ENCODE measurements at places on chromosomes 6 and 20. TPM values are rescaled to one million over a fixed set of nuclear protein-coding genes. Genes with fewer than 3 reads are reported as not detected.

GRCh38 chr20:20130399-20130798, 78.1 kb downstream of the CFAP61 start:
- no peak overlapping the region for H3K27ac ChIP-seq
- no peaks in the 10 kb centered on the region for H3K36me3 ChIP-seq
- H3K4me3 ChIP-seq: no peak overlapping the region
- H3K4me1 ChIP-seq: no peaks in the 10 kb centered on the region
- peaks cover 3% of the 10 kb centered on the region for H3K27me3 ChIP-seq
- no peak for DNase-seq

GRCh38 chr6:30013291-30013922, 47.7 kb upstream of the POLR1H start:
- DNase-seq: no peak
- H3K4me3 ChIP-seq: no peak overlapping the region
- H3K4me1 ChIP-seq: no peaks in the 10 kb centered on the region

TMEM14B gene
- 49.1 TPM for total RNA-seq

FUT9 gene
- total RNA-seq: not detected

GRCh38 chr20:59441306-59441705, 140.9 kb downstream of the EDN3 start:
- H3K4me1 ChIP-seq: no peaks in the 10 kb centered on the region
- no peaks in the 10 kb centered on the region for H3K27me3 ChIP-seq
- H3K4me3 ChIP-seq: no peak overlapping the region
- DNase-seq: no peak
- no peaks in the 10 kb centered on the region for H3K36me3 ChIP-seq
- H3K27ac ChIP-seq: no peak overlapping the region

DNA sequence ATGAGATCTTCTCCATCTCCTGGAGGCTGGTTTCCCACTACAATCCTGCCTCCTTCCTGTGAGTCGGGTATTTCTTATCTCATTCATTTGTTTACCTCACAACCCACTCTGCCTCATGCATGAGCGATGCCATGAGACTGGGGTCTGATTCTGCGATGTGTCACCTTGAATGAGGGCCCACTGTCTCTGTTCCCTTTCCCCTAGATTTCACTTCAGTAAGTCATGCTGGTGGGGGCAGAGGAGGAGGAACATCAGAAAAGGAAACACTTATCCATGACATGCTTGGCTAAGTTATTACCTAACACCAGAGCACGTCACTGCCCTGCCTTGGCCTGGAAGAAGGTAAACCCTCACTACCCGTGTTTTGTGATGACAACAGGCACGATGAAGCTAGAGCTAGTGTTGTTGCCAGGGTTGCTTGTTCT, 337.4 kb upstream of the PRDM1 start:
- no peak overlapping the region for H3K4me3 ChIP-seq
- H3K27ac ChIP-seq: no peak overlapping the region
- H3K4me1 ChIP-seq: no peaks in the 10 kb centered on the region
- no peaks in the 10 kb centered on the region for H3K36me3 ChIP-seq
- no peaks in the 10 kb centered on the region for H3K27me3 ChIP-seq

DNA sequence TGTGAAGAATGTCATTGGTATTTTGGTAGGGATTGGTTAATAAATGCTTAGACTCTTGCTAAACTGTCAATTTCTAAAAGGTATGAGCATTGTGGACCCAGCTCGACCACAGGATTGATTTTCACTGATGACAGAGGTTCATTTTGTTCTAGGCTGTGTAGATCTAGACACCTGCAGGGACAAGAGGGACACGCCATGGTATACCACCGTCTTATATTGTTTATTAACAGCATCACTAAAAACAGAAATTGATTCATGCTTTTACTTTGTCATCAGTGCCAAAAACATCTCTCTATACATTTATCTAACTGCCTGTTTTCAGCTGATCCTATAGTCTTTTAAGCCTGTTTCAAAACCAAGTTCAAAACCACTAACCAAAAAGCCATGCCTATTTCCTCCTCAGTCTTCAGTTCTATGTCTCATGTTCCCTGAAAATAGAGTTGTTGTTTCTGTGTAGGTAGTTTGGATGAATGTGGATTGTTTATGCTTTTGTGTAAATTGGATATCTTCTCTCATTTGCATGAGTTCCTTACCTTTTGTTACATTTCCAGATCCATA, 109.8 kb downstream of the JAG1 start:
- H3K36me3 ChIP-seq: no peaks in the 10 kb centered on the region
- H3K4me3 ChIP-seq: no peak overlapping the region
- H3K27me3 ChIP-seq: no peaks in the 10 kb centered on the region
- H3K27ac ChIP-seq: no peak overlapping the region
- H3K4me1 ChIP-seq: no peaks in the 10 kb centered on the region

DNA sequence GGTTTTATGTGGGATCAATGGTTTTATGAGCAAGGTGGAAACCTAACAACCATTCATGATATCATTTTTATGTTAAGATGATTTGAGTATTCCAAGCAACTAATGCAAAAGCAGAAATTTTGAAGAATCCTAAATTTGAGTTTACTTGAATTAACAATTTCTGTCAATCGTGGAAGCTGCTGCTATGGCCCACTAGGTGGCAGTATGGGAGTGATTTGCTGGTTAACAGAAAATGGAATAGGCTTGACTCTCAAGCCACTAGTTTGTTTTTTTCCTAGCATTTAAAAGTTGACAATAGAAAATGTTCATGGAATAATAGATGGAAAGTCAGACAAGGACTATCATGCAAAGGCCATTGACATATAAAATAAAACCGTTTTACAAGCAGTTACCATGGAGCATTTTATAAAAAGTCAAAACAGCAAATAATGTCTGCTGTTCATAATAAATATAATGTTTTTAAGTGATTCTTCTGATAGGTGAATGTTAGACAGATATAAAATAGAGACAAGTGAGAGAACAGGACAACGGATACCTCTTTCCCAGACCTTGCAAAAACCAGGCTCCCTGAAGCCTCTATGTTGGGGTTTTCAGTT, 43.0 kb upstream of the TMEM200A start:
- H3K36me3 ChIP-seq: no peaks in the 10 kb centered on the region
- H3K4me1 ChIP-seq: no peaks in the 10 kb centered on the region
- H3K4me3 ChIP-seq: no peak overlapping the region
- H3K27me3 ChIP-seq: no peaks in the 10 kb centered on the region
- DNase-seq: peak; percentile 61

DNA sequence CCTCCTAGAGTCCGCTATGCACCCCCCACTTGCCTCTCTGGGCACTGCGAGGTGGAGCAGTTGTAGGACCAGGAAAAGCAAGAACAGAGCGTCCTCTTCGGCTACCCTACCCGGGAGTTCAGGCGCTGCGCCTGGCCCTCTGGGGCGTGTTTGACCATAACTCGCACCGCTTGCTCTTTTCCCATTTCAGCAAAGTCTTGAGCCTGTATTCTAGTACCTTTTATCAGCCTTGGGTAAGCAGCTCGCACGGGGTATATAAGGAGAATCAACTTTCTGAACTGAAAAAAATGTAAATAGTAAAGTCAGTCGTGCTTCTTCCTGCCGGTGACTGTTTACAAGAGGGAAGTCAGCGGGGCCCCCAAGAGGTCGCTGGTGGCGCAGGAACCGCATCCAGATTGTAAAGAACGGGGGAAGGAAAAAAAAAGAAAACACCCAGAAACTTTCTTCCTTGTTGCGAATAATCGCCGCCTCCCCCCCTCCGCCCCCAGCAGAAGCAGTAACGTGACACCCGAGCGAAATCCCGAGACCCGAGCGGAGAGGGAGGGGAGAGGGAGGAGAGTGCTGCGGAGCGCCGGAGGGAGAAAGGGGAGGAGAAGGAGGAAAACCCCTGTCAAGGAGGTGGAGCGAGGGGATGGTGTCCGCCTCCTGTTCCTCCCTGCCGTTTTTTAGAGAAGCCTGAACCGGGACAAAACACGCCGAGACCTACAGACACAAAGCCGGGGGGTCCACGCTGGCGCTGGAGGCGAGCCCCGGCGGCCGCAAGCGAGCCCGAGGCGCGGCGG, at the start of gene UST:
Gene UST (plus strand): TSS at position 668 of the 782 bp plus-strand sequence. CDS start 401 bp downstream, outside the sequence.
- peak; percentile 37 for DNase-seq
- H3K36me3 ChIP-seq: no peaks in the 10 kb centered on the region
- peaks cover 14% of the 10 kb centered on the region for H3K4me1 ChIP-seq
- peak within 1 kb of the TSS; percentile 65 for H3K4me3 ChIP-seq

- no peaks in the 10 kb centered on the region for H3K36me3 ChIP-seq
- no peak for DNase-seq
- H3K27ac ChIP-seq: no peak overlapping the region
- H3K4me3 ChIP-seq: no peak overlapping the region
Observed at GRCh38 chr6:19554356-19555225, 282.6 kb upstream of the ID4 start.

DNA sequence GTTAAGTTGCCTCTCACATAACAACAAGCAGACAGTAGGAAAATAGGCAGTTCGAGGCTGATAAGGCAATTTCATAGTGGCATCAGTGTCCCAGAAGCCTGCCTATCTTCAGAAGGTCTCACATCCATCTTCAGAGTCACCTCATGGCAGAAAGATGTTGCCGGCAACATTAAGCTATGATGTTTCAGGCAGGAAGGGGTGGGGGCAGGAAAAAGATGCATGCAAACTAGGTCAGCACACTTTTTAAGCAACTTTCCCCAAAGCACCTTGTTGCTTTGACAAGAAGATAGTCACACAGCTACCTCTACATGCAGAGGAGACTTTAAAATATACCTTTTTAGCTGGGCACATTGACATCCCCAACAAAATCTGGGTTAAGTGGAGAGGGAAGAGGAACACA, 43.2 kb upstream of the SMIM8 start:
- H3K36me3 ChIP-seq: no peaks in the 10 kb centered on the region
- H3K27me3 ChIP-seq: no peaks in the 10 kb centered on the region
- no peaks in the 10 kb centered on the region for H3K4me1 ChIP-seq
- no peak for DNase-seq
- H3K4me3 ChIP-seq: no peak overlapping the region
- H3K27ac ChIP-seq: no peak overlapping the region

SLC13A3 gene
- 0.37 TPM for total RNA-seq

GRCh38 chr6:42038163-42038562, 12.2 kb upstream of the TAF8 start:
- peak overlapping the region; percentile 76 for H3K27ac ChIP-seq
- peaks cover 68% of the 10 kb centered on the region for H3K4me1 ChIP-seq
- peaks cover 10% of the 10 kb centered on the region for H3K36me3 ChIP-seq
- H3K27me3 ChIP-seq: no peaks in the 10 kb centered on the region
- no peak overlapping the region for H3K4me3 ChIP-seq
